ENCODE measurements at places on chromosomes 16 and 17. TPM values are rescaled to one million over a fixed set of nuclear protein-coding genes. Genes with fewer than 3 reads are reported as not detected.

DNA sequence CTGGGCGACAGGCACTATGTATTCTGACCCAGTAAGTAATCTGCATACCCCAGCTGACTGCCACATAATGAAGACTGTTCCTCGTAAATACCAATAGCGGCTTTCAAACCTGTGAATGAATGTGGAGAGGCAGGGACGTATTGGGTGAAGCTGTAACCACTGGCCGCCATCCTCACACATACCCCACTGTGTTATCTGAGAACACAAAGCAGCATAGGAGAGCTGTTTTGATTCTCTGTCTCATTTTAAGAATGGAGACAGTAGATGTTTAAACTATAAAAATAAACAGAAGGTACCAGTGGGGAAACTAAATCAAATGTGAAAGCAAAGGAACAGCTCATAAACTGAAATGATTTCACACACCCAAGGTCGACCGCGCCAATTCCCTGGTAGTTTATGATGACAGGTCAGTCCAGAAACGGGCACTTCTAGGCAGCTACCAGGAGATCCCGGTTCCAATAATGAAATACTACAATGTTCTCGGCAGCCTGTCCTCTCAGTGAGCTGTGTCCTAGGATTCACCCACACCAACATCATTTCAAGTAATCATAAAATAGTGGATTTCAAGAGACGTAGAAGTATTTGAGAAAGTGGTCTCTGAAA is 109.7 kb downstream of the ADCY9 start:
- DNase-seq: no peak

DNA sequence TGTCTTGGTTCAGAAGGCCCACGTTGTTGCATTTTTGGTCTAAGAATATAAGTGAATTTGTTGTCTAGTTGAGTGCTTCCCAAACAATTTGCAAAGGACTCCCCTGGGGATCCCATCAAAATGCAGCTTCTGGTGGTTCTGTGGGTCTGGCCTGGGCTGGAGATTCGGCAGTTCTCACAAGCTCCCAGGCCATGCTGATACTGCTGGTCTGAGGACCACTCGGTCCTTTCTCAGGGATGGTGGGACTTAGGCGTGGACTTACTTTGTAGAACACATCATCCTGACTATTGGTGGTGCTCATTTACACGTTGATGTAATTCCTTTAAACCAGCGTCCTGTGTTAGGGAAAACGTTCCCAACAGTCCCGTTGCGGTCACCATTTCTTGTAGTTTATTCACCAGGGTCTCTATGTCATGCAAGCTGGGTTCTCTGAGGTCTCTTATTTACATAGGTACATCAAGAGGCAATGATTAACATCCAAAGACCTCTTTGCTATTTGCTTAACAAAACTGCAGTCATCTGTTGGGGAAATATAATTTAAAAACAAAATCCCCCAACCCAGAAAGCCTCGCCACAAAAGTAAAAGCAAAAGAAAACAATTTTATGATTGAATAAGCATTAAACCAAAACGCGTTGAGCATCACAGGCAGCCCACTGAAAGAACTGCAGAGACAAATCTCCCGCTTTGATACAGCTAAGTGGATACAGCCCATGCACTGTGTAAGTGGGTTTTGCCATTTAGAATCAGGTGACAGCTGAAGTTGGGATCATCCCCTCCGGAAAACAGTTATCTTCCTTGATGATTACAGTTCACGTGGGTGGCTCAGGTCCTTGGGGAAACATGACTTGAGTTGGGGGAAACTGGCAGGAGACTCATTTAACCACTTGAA is 39.0 kb upstream of the SEC14L1 start:
- DNase-seq: no peak

DNA sequence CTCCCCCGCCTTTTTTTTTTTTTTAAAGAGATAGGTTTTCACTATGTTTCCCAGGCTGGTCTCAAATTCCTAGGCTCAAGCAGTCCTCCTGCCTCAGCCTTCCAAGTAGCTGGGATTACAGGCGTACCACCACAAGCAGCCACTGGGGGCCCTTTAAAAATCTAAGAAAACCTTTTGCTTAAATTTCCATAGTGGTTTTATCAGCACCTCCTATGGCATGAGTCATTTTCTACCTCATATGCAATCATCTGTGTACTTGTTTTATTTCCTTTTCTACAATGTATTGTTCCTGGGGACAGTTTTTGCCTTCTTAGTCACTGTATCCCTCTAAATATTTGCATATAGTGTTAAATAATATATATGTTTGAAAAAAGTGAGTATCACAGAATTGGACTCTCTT is 29.2 kb downstream of the GNA13 start:
- no peak for DNase-seq

GRCh38 chr16:67199808-67200198 is 872 bp downstream of the ELMO3 start:
- DNase-seq: no peak

DNA sequence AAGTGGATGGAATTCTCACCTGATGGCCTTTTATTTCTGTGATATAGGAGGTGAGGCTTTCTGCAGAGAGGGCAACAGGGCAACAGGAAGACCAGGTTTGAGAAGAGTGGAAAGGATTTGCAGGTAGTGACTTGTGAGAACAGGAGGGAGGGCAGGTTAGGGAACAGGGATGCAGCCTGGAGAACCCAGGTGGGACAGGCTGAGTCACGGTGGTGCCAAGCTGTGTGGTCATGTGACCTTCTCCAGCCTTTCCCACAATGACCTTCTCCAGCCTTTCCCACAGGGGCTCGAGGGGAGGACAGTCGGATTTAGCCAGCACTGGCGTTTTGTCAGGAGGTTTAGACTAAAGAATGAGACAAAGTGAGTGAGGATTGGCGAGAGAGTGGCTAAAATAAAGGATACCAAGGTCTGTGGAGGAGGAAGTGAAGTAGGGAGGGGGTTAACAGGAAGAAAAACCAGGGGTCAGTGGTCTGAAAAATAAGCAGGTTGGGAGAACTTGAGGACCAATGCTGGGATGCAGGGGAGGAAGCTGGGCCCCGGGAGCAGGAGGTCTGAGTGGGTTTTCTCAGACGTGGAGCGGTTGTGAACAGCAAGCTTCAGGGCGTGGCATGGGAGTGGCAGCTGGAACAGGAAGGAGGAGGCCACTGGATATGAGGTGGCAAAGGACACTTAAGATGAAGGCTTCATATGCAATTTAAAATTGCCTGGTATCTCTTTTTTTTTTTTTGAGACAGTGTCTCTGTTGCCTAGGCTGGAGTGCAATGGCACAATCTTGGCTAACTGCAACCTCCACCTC is 37.7 kb downstream of the DNAH2 start:
- DNase-seq: no peak

DNA sequence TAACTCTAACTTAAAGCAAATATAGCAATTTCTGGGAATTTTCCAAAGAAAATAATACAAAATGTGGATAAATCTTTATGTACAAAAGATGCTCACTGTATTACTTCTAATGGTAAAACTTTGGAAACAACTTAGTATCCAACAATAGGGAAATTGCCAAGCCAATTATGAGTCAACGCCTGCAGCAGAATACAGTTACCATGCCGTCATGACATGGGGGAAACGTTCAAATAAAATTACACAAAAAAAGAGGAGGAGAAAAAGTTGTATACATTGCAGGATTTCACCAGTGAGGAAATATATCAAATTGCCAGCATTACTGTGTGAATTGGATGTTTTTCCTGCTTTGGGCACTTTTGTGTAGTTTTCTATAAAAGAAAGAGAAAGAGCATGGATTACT is 469.6 kb downstream of the SOX9 start:
- no peak for DNase-seq

- DNase-seq: no peak
These were observed 360.6 kb upstream of the XYLT1 start for GRCh38 chr16:17831330-17831729.

- DNase-seq: no peak
These were observed 2.9 kb downstream of the CMC2 start for GRCh38 chr16:81003610-81004460.

DNA sequence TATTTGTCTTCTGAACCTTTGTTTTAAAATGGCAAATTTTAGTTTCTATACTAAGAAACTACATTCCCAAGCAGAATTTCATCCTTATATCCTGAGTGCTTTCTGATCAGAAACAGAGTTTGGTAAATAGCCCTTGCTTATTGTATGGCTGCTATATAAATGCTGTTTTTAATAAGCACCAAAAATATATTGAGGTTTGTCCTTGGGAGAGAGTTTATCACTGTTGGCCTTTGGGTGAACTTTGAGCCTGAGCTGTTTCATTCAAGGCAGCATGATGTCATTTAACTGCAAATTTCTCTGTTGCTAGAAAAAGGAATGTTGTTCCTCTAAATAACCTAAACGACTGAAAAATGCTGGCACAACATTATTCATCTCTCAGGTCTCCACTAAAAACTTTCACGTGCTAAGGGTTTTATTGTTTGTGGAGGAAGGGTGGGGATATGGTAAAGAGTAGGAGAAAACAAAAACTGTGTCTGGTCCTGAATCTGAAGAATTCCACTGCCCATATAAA is 334.3 kb upstream of the TBX2 start:
- DNase-seq: peak; percentile 11

DNA sequence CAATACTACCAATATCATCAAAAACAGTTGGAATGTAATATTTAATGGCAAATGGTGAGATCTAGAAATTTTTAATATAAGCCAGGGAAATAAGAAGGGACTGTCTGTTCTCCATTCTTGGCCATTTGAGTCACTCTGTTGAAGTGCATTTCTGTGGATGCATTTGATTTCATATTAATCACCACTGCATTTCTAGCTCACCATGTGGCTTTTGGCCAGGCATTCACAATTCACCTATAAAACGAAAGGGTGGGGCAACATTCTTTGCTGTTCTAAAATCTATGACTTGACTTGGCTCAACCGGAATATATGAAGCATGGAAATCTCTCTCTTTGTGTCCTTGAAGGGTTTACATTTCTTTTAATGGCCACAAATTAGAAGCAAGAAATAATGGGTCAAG is 483.0 kb downstream of the SLC39A11 start:
- no peak for DNase-seq

DNA sequence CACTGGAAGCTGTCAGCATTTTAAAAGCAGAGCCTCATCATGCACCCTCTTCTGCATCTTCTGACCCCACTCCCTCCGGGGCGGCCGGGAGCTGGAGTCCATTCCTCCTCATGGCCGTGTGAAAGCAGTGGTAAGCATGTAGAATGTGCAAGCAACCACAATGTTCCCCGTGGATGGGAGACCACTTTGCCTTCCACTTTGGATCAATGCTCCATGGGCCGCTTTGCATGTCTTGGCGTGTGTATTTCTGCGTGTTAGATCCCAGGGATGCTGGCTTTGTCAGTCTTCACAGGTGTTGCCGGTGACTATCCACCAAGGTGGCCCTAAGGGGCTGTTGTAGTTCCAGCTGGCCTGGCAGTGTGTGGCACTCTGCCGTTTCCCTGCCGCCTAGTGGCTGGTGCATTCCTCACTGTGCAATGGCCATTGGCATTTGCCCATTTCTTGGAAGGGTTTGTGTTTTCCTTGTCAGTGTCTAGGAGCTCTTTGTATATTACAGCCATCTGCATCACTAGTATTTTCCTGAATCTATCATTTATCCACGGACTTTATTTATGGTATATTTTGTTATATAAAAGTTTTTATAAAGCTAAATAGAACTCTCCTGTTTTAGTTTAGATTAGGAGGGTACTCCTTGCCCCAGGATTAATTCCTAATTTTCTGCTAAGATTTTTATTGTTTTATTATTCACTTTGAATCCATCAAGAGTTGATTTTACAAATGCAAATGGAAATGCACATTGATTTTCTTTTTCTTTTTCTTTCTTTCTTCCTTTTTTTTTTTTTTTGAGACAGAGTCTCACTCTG is 5.8 kb upstream of the ALDH3A1 start:
- DNase-seq: peak; percentile 44

- DNase-seq: no peak
These were observed 61.1 kb downstream of the CHD9NB start for GRCh38 chr16:52991572-52991971.

DNA sequence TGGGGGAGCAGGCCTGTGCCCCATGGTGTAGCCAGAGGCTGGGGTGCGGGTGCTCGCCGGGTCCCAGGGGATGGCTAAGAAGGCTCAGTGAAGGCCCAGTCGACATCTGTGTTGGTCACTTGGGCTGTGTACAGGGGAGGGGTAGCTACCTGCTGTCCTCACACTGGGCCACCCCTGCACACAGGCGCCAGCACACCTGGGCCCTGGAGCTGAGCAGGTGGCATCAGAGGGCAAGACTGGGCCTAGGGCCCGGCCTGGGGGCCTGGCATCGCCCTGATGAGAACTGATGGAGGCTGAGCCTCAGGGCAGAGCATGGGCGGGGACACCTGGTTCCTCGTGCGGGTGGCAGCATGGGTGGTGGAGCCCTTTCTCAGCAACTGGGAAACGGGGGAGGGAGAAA is 870 bp upstream of the CTRB2 start:
- DNase-seq: no peak

DNA sequence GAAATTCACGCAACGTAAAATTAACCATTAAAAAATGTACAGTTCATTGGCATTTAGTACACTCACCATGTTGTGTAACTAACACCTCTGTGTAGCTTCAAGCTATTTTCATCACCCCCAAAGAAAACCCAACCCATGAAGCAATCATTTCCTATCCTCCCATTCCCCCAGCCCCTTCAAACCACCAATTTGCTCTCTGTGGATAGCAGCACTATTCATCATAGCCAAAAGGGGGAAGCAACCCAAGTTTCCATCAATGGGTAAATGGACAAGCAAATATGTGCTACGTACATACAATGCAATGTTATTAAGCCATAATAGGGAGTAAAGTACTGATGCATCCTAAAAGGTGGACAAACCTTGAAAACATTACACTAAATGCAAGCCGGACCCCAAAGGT is 10.9 kb upstream of the KRT222 start:
- DNase-seq: no peak

GRCh38 chr17:53724726-53725125 is 98.0 kb upstream of the KIF2B start:
- no peak for DNase-seq

GRCh38 chr17:43905985-43906852 is 1.1 kb downstream of the MPP2 start:
- DNase-seq: peak; percentile 69

GRCh38 chr16:56237451-56237930 is 46.2 kb downstream of the GNAO1 start:
- no peak for DNase-seq

DNA sequence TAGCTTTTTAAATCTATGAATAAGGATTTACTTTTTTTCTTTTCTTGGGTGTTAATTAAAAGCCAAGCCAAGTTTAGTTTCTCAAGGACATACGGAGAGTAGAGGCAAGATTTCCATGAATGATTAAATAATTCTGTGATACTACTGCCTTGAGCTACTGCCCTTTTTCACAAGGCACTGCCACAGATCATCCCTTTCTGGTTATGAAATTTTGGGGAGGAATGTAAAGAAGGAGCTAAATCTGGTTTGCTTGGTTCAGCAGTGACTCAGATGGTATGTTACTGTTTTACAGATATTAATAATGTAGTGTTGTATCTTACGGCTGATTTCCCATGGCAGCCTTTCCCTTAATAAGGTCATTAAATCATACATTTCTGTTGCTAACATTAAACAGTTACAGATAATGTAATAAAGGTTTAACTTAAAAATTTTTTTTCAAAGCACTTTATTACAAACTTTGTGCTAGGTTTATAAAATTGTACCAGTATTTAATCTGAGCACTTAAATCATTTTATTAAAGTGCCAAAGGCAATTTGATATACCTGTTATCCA is 2.6 kb downstream of the WSB1 start:
- DNase-seq: no peak

- DNase-seq: no peak
These were observed 353.9 kb downstream of the CPPED1 start for GRCh38 chr16:12449795-12450194.

The XAF1 gene
- total RNA-seq: 44.0 TPM

The TPSD1 gene
- not detected for total RNA-seq

The TMEM238L gene
- not detected for total RNA-seq

The KRTAP2-3 gene
- not detected for total RNA-seq
